ENCODE measurements at places on chromosomes 4 and X.

DNA sequence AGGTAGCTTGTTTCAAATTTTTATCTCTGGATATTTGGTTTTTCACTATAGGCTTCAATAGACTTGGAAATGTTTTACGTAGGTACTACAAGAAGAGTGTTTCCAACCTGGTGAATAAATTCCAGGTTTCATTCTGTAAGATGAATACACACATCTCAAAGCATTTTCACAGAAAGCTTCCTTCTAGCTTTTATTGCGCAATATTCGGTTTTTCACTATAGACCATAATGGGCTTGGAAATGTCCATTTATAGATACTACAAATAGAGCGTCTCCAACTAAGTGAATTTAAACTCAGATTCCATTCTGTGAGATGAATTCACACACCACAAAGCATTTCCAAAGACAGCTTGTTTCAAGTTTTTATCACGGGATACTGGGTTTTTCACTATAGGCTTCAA, 857.7 kb upstream of the HS3ST1 start:
- DNase-seq: no peak

GRCh38 chr4:142818031-142818430, 28.1 kb downstream of the INPP4B start:
- no peak for DNase-seq

- no peak for DNase-seq
These were observed 391.0 kb downstream of the SPRY1 start for GRCh38 chr4:123787512-123788080.

- DNase-seq: no peak
These were observed 8.4 kb downstream of the TEC start for GRCh38 chr4:48261281-48261680.

DNA sequence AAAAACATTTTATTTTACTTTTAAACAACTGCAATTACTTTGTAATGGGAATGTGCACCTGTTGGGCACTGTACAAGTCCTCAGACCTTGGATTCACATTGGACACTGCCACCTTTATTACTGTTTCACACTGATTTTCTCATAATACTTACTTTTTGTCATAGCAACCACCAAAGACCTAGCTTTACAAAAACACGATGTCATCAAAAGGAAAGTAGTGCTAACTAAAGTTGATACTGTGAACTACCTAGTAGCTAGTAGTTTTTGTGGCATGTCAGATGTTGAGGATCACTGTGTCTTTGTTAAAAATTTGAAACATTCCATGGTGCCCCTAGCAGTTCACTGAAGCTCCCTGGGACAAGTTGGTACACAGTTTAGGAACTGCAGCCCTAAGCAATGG, 62.9 kb upstream of the HOPX start:
- DNase-seq: no peak
